ENCODE measurements at places on chromosomes 5 and 9.

DNA sequence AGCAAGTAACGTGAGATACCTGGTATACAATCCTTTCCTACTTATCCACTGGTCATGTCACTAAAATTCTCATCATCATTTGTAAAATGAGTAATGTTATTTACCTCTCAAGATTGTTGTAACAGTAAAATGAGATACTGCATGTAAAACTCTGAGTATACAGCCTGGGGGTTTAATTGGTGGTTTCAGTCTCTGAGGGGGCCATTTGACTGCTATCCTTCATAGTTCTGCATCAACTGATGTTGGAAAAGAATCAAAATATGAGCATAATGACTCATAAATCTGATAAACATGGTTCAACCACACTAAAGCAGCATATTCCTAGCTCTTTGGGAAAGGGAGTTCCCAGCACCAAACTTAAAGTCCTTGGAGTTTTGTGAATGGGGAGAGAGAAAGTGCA lies 181.0 kb upstream of the GHR start:
- no peak for DNase-seq

- peak; percentile 93 for DNase-seq
Measured at GRCh38 chr5:169300468-169301385, at the start of gene SLIT3. SLIT3 (minus strand) TSS chr5:169301139; CDS start chr5:169300709, 430 bp downstream.

DNA sequence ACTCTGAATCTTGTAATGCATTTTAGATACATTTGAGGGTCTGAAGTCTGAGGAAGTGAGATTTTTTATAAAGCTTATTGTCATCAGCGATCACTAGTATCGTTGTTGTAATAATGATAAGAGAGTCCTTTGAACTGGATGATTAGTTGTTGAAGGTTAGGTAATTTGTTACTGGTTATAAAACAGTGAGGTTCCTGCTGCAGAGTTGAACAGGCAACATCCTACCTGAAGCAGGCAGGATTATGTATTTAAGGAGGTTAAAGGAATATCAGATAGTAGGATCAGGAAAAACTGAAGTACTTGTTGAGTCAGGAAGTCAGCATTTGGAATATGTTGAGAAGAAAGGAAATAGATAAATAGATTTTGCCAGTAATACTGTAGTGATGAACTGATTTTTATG lies 106.7 kb downstream of the VPS13A start:
- DNase-seq, result no peak

GRCh38 chr5:153672347-153673090 lies 182.0 kb downstream of the GRIA1 start:
- DNase-seq, result peak; percentile 73

- DNase-seq, result no peak
Measured at GRCh38 chr9:129326061-129327005, 148.3 kb upstream of the IER5L start.

DNA sequence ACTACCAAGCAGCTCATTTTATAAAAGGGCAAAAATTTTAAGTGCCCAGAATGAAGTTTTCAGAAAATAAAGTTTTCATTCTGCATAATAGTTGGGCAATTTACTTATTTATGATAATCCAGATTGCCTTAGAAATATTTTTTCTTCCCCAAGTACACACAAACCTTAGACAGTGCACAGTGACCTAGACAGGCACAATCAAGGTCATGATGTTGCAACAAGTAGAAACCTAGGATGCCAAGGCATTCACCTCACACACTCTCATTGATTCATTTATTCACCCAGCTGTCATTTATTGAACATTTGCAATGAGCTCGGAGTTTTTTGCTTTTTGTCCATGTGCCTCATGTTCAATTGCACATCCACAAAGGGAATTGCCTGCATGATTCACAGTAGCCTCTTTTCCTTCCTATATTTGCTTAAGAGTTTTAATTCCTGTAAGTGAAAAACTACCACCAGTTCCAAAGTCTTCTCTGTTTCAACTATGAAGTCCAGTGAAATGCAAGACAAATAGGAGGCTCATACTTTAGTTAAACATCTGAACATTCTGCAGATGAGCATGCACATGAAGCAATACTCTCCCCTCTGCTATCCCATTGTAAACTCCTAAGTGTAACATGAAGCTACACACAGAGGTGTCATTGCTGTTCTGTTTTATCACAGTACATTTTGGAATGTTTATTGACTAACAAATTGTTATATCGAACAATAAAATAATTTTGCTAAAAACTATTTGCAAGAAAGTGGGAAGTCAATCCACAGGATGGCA lies 122.9 kb downstream of the HINT1 start:
- DNase-seq, result no peak

GRCh38 chr5:38650540-38650939 lies 94.1 kb upstream of the LIFR start:
- DNase-seq, result no peak

- DNase-seq, result no peak
Measured at GRCh38 chr5:150853561-150853960, 7.2 kb downstream of the IRGM start.

- DNase-seq, result peak; percentile 5
Measured at GRCh38 chr5:62720031-62720441, 141.4 kb downstream of the LRRC70 start.

- peak; percentile 74 for DNase-seq
Measured at GRCh38 chr5:124738681-124739633, 7.5 kb downstream of the ZNF608 start.

GRCh38 chr5:2302169-2302568 lies 419.4 kb upstream of the IRX4 start:
- no peak for DNase-seq

DNA sequence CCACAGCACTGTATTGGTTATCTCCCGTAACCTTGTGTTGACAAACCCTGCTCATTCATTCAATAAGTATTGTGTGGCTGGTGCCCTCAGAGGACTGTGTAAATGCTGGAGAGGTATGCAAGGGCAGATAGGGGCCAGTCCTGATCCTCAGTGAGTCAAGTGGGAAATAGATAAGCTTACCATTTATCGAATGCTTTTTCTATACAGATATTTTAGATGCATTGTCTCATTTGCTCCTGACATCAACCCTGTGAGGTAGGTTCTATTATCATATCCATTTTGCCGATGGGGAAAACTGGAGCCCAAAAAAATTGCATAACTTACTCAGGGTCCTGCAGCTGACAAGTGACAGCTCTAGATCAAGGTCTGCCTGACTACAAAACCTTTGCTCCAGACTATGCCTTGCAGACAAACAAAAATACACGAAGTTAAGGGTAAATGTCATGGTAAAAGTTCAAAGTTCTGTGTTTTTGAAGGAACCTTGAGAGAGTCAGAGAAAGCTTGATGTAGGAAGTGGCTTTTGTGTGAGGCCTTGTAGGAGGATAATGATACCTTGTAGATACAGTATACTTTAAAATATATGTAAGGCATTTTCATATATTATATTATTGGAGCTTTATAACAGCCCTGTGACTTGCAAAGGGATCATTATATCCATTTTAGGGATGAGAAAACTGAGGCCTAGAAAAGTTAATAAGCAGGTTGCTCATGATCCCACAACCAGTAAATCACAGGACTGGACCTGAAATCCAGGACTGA lies 22.7 kb downstream of the CYFIP2 start:
- no peak for DNase-seq

DNA sequence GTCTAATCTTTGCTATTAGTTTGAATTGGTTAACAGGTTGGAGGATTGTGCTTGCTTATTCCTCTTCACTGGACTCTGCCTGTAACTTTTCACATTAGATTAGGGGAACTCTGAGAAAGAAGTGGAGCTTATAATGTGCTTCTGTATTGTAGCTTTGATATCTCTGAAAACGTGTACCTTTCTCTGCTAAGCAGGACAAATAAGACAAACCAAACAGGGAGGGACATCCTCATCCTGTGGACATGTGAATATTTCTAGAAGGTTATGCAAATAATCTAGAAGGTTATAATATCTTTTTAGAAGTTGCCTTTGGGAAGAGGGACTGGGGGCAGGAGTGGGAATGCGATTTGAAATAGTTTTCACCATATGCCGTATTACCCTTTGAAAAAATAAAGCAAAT lies 11.7 kb downstream of the IQGAP2 start:
- DNase-seq, result no peak

DNA sequence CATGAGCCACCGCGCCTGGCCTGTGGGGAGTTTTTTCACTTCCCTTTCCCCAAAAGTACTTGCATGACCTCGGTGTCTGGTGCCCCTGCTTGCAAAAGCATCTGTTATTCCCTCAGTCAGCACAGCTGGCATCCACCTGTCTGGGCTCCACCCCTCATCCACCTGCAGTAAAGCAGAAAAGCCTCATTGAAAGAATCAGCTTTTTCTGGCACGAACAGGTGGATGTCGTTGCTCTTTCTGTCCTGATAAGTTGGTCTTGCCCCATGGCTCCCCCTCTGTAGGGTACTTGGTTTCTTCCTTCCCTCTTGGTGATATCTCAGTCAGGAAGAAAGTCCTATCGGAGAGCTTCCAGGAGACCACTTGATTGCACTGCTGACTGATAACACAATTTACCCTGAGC lies 37.4 kb downstream of the WWC1 start:
- peak; percentile 32 for DNase-seq

DNA sequence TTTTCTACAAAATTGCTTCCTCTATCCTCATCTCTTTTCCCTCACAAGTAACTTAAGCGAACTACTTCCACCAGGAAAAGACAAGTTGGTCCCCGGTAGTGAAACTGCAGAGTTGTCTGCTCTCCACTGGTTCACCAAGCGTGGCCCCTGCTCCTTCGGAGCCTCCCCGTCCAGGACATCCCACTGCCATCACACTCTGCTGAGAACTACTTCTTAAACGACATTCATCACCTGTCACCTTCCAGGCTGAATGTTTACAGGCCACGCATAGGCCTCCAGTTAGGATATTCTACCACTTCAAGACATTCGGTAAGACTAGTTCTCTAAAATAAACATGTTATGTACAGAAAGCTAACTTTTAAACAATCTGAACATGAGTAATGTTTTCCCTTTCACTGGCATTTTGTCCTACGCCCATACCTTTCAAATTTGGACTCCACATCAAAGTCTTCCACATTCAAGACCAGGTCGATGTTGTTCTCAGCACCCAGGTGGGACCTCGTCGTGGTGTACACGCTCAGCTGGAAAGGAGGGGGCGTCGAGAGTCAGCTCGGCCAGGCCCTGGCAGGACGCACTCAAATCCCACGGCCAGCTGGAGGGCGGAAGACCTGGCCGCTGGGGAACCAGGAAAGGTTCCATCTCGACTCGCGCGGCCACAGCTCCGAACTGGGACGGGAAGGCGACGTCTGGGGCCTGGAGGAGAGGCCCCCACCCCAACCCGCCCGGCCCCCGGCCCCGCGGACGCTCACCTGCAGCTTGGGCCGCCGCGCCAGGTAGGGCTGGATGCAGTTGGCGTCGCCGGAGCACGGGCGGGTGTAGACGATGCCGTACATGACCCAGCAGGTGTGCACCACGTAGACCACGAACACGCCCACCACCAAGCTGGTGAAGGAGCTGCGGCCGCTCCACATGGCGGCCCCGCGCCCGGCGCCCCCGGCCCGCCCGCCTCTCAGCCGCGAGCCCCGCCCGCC lies 683 bp downstream of the CLPTM1L start:
- no peak for DNase-seq

DNA sequence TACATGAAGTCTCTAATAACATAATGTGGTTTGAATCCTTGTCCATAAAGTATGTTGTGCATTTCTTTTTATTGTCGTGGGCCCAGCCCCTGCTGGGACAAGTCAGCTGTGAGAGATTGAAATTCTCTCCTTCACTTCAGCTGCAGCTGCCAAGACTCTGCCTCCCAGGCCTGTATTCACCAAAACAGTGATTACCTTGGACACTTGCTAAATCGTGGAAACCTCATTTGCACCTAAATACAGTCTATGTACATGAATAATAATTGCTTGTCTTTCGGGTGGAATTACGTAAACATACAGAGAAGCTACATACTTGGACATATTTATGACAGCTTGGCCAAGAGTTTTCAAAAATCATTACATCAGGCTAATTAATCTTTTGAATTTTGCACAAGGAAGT lies 898.5 kb upstream of the SEMA6A start:
- DNase-seq, result no peak

- DNase-seq, result no peak
Measured at GRCh38 chr9:112002847-112003457, 106.3 kb downstream of the UGCG start.

DNA sequence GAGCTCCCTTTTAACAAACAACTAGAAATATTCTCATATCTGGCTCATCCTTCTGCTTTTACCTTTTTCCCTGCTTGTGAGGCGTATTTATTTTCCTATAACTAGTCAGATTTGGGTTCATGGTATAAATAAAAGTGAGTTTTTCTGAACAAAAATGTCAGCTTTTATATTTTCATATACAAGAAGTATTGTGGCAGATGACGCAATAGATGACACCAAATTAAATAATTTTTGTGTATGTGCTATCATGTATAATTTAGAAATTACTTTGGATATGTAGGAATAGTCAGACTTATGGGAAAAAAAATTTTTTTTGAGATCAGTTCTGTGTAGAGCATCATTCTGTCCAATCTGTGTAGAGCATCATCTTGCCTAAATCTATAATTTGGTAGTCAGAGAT lies 45.7 kb upstream of the SLC27A6 start:
- DNase-seq, result no peak

DNA sequence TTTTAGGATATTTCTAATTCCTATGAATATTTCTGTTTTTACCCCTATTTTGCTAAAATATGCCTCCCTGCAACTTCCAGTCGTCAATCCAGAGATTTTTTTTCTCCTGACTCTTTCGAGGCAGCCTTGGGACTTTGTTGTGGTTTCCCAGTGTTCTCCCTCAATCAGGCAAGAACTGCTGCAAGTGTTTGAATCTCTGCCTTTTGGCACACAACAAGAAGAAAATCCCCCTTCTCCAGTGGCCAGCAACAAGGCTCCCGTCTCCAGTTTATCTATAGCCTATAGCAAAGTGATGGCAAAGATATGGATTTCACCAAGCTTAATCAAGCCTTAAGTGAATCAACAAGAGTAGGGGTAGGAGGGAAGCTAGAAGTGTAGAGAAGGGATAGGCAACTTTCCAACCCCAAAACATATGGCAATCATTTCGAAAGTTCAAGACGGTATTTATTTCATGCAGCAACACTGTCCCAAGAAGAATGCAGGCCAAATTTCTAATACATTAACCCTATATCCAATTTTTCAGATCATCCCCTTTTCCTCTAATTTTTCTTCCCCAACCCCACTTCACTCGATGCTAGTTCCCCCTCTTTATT lies 37.7 kb upstream of the PAPPA start:
- peak; percentile 96 for DNase-seq

GRCh38 chr5:34061993-34062392 lies 19.0 kb upstream of the C1QTNF3 start:
- DNase-seq, result no peak

DNA sequence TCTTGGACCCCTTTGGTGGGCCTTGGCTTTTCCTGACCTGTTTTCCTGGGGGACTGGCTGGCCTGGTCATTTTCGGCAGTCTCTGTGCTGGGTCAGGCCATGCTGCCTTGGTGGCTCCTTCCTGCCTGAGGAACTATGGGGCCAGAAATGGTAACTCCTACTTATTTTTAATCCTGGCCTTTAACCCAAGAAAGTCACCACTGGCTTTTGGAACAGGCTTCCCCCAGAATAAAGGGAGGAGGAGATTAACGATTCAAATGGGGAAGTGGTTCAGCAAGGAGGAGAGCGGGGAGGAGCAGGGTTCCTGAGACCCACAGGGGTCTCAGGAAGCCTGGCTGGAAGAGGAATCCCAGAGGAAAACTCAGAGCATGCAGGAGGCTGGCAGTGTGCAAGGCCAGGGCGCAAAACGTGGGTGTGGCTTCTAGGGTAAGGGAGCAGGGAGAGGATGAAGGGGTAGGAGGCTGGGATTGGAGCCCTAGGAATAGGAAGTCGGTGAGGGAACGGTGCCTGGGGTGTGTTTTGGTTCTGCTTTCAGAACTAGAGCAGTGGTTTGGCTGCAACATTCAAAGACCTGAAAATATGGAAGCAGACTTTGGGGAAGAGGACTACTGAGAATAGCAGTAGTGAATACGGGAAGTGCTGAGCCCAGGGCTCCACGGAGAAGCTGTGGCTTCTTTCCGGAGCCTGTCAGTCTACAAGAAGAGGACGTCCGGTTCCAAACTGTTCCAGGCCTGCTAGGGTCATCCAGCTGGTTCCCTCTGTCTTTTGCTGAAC lies 271.1 kb upstream of the KLF4 start:
- DNase-seq, result no peak

Measured in fibroblast of skin of abdomen (primary cell).